SK-N-SH treated with all-trans-retinoic acid at 6 μM for 48 hours (cell line): ENCODE measurements at places on chromosomes 16 and 17.

GRCh38 chr16:79451196-79451816 lies 149.2 kb downstream of the MAF start:
- no peak for ATAC-seq

GRCh38 chr17:74659889-74660288 lies 36.4 kb upstream of the CD300E start:
- no peak for ATAC-seq

DNA sequence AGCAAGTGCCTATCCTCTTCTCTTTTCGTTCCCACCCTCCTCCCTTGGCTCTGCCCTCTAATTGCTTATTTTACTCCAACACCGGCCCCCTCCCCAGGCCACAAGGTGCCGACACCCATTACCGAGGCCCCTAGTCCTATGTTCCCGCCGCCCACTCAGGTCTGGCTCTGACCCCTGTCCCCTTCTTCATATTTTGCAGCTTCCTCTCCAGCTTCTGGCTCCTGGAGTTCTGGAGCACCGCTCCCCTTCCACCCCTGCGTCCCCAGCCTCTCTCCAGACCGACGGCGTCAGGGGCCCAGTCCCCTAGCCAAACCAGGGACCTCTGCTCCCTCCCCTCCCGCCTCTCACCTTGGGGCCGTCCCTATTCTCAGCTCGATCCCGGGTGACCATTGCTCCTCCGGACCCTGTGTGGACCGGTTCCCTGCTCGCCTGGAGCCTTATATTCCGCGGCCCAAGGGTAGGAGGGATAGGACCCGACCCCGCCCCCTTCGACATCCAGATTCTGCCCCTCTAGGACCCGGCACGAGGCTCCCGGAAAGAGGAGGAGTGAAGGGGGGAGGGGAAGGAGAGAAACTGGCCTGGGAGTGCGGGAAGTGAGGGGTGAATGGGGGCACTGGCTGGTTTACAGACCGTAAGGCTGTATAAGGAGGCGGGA lies at the start of gene HES7:
Gene HES7, minus strand, starts transcription at position 412 of the 655 bp plus-strand sequence. Its CDS starts 22 bp downstream, at position 390.
- ATAC-seq: no peak

GRCh38 chr16:28902909-28903308 lies 22.1 kb downstream of the RABEP2 start:
- ATAC-seq: peak; percentile 10; the same call in 2 of the 3 replicates

GRCh38 chr16:50613964-50614474 lies 65.8 kb downstream of the NKD1 start:
- ATAC-seq: no peak

DNA sequence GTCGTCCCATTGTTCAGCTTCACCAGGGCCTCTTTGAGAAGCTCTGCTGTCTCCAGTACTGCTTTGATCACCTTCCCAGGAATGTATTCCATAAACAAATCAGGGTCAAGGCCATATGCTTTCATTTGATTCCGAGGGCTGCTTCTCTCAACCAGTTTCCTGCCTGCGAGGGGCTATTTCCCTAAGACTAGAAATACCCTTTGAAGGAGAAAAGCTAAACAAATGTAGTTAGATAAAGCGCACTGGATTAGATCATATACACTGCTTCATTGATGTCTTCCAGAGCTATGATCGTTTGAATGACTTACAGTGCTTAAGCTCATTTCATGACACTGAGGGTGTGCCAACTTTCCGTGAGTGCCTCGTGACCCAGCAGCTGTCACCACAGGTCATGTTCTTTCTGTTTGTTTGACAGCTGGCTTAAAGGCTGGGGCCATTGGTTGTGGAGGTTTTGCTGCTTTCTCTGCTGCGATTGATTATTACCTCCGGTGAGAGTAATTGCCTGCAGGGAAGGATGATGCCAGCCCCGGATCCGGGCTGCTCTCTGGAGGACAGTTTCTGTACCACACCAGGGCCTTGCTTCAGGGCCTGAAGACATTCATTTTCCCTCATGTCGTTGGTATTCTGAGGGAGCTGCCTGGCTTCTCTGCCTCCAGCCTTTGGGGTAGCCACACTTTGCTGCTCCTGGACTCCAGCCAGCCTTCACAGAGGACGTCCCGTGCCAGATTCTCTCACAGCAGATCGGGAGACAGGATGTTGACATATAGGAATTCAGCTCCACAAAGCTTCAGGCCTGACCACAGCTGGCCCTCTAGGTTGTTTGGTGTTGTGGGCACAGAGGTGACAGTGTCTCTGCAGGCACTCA lies 3.9 kb downstream of the TIMM22 start:
- no peak for ATAC-seq

DNA sequence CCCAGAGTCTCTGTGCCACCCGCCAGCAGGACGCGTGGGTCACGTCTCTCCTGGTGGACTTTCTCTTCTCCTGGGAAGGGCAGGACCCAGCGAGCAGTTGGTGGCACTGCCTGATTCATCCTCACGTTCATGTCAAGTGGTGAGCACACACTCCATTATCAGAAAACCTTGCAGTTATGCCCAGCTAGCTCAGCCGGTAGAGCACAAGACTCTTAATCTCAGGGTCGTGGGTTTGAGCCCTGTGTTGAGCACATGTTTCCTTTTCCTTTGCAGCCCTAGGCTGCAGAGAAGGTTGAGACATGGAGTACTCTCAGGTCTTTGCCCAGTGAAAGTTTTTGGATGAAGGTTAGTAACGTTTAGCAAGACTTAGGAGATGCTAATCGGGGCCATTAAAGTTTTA lies 8.0 kb downstream of the OR1F1 start:
- no peak for ATAC-seq

DNA sequence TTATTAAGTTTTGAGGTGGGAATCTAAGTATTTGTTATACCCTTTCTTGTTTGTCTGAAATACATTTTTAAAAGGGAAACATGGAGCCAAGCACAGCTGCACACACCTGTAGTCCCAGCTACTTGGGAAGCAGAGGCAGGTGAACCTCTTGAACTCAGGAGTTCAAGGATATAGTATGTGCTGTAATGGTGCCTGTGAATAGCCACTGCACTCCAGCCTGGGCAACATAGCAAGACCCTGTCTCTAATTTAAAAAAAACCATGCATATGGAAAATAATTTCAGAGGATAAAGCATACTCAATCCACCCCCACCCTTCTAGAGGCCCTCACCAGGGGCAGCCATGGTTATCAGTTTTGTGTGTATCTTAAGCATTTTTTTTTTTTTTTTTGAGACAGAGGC lies 3.4 kb upstream of the DDX19B start:
- no peak for ATAC-seq

DNA sequence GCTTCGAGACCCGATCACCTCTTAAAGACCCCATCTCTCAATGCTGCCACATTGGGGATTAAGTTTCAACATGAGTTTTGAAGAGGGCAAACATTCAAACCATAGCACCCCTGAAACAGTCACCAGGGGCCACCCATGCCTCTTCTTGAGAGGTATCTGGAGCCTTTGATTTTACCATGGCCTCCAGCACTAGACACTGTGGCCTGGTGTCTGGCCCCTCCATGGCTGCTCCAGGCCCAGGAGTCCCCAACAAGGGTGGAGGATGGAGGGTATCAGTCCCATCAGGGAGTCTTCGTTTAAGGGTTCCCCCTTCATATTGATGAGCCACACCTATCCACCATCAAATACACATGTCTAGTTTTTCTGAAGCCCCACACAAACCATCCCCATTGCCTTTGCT lies 66.5 kb upstream of the CDH5 start:
- ATAC-seq: no peak

DNA sequence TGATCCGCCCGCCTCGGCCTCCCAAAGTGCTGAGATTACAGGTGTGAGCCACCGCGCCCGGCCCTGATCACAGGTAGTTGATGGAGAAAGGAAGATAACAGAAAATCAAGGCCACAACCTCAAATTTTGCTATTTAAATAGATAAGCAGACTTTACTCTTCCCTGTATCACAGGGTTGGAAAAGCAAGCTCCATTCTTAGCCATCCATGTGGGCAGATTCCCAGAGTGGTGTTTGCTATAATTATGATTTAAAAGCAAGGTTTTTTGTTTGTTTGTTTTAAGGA lies 44.4 kb downstream of the TUBD1 start:
- no peak for ATAC-seq

- no peak for ATAC-seq
These were observed 477.4 kb downstream of the SLC39A11 start for GRCh38 chr17:72614871-72615626.

DNA sequence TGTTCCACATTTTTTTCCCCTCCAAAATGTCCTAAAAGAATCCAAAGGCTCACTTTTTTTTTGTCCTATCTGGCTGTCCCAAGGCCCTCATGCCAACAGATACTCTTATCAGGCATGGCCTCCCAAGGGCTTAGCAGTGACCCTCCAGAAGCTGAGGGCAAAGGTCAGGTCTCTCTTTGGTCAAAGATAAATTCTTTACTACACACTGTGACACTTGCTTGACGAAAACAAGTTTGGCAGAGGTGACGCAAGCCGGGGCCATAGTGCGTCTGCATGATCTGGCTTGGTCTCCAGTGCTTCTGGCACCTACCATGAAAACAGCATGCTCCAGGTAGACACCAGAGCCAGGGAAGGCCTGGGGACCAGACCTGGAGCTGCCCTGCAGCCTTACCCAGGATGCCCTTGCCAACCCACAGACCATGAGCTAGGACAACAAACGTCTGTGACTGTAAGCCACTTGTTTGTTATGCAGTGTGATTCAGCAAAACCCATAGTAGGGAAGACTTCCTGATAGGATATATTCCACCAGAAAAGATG lies 48.5 kb upstream of the IRF8 start:
- no peak for ATAC-seq

- no peak for ATAC-seq
These were observed 18.4 kb downstream of the GPR179 start for GRCh38 chr17:38325221-38325851.

- no peak for ATAC-seq
These were observed 3.2 kb upstream of the PRSS21 start for GRCh38 chr16:2813771-2814221.

- no peak for ATAC-seq
These were observed 10.2 kb upstream of the C17orf78 start for GRCh38 chr17:37365589-37365988.

DNA sequence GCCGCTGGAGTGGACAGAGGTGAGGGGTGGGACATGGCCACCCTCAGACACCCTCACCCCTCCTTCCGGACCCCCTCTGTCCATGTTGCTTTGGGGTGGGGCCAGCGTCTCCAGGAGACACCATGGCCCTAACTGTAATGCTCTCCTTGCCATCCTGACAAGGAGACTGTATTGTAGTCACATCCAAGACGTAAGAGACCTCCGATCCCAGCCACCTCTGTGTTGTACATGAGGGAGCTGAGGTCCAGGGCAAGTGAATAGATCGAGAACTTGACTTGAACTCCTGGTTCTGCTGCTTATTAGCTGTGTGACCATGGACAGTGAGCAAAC lies 30.2 kb downstream of the POLR3E start:
- no peak for ATAC-seq

- ATAC-seq: no peak
These were observed 35.9 kb downstream of the CACNA1G start for GRCh38 chr17:50596191-50597037.

GRCh38 chr17:58576679-58577367 lies 62.4 kb upstream of the MTMR4 start:
- no peak for ATAC-seq

GRCh38 chr16:66519482-66520373 lies 30.2 kb downstream of the TK2 start:
- no peak for ATAC-seq

- no peak for ATAC-seq
These were observed 24.4 kb downstream of the PRMT7 start for GRCh38 chr16:68335175-68335574.

DNA sequence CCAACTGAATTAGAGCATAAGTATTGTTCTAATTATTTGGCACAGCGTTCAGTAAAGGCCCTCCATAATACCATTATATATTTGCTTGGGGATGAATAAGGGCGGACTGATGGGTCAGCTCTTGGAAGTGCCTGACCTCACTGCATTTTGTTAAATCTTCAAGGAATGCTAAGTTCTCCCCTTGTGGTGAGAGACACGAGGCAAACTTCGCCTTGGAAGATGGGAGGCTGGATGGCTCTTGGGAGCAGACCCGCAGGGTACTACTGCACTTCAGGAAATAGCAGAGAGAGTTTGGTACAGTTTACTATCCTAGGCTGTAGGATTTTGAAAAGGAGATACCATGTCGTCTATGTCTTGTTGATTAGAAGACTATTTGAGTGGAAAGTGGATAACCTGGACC lies 87.0 kb upstream of the RPRML start:
- no peak for ATAC-seq

GRCh38 chr16:11640987-11641817 lies 27.1 kb upstream of the SNN start:
- peak; percentile 83 for ATAC-seq

DNA sequence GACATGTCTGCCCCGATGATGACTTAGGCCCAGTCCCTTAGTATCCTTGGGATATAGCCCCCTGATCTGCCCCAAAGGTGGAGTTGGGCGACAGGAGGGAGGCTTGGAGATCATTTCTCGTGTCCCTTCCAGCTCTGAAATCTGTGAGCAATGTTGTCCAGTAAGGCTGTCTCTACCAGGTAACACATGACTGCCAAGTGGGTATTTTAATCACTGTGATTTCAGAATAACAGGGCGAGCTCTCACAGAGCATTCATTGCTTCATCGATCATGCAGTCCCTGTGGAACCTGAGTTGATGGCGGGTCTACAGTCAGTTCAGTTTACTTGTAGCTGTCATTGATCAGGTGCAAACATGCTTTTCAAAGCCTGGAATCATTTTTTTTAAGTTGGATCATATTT lies 39.2 kb downstream of the KSR1 start:
- ATAC-seq: no peak

DNA sequence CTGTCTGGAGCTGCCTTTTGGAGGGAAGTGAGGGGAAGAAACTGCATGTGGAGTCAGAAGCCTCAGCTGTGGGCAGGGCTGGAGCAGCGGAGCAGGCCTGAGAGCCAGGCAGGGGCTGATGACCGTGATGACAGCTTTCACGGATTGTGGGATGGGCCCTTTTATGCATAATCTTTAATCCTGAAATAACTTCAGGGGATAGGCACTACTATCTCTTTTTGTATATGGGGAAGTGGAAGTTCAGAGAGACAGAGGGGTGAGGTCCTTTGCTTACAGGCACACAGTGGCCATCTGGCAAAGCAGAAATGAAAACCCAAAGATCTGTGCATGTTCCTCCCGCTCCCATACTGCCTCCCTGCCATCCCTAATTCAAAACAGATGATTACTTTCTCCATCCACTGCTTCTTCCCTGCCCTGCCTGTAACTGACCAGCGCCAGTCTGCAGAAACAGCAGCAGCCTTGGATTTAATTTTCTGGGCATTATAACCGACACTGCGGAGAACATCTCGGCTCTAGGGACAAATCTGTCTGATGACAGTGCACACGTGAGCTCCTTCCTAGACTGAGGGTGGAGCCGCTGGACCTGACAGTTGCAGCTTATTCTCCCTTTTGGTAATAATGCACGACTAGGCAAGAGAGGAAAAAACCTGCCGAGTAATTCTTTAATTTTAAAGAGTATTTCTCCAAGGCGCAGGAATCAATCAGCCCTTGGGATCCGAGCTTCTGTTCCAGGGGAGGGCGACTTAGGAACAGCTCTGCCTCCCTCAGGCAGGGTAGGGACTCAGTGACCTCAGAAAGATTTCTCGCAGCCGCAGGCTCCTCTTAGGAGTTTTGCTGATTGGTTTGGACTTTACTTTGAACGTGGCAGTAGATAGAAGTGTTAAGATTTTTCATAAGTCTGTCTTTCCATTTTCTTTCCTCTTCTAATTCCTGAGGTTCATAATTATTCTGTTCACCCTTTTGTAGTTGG lies 95.4 kb downstream of the UTP18 start:
- peak; percentile 88 for ATAC-seq

GRCh38 chr17:27542841-27543463 lies 86.7 kb downstream of the KSR1 start:
- ATAC-seq: no peak

GRCh38 chr17:59753522-59754467 lies 46.3 kb downstream of the VMP1 start:
- ATAC-seq: peak; percentile 79
